ENCODE measurements at places on chromosomes 11 and 22.
A peak's percentile ranks its signal among the peaks of the same experiment; 100 is the strongest.

DNA sequence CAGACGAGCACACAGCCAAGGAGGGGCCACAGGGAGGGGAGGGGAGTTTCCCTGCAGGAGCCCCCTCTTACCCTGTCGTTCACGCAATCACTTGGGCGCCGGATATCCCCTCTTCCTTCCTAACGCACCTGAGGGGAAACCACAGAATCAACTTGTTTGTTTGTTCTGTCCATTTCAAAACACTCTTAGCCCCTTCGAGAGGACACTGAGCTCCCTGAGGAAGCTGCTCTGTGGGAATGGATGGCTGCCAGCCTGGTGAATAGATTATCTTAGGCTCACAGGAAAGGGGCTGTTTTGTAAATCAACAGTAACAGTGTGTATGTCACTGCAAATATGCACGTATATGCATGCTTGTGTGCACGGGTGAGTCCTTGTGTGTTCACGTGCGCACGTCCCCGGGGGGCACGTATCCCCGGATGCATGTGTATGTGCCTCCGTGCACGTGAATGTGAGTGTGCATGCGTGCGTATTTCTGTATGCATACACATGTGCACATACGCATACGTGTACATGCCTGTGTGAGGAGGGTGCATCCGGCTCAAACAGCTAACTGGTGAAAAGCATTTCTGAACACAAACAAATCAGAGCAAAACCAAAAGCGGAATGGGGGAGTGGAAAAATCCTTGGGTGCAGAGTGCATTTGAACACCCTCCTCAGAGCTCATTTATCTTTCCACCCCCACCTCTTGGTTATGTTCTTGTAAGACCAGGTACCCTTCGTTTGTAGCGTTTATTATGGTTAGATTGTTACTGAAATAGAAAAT is 7.2 kb downstream of the ARSA start:
- no peak for DNase-seq

- no peak for DNase-seq
Observed at GRCh38 chr11:120217526-120217925, 6.7 kb downstream of the OAF start.

DNA sequence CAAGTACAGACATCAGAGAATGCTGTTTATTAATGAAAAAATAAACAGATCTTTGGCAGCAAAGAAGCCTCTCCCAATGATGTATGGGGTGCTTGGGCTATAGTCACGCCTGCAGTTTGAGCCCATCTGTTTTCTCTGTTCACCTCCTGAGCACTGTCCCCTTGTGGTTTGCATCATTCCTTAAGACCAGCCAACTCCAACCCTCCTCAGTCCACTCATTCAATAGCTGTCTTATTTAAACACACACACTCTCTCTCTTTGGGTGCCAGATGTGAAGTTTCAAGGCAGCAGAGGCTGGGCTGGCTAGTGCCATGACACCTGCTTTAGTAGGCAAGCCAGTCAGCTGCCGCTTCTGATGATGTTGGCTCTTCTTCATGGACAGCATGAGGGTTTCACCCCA is 58.1 kb downstream of the POLD3 start:
- DNase-seq, result no peak

- DNase-seq, result no peak
Observed at GRCh38 chr22:36136475-36136874, 24.1 kb downstream of the APOL3 start.

DNA sequence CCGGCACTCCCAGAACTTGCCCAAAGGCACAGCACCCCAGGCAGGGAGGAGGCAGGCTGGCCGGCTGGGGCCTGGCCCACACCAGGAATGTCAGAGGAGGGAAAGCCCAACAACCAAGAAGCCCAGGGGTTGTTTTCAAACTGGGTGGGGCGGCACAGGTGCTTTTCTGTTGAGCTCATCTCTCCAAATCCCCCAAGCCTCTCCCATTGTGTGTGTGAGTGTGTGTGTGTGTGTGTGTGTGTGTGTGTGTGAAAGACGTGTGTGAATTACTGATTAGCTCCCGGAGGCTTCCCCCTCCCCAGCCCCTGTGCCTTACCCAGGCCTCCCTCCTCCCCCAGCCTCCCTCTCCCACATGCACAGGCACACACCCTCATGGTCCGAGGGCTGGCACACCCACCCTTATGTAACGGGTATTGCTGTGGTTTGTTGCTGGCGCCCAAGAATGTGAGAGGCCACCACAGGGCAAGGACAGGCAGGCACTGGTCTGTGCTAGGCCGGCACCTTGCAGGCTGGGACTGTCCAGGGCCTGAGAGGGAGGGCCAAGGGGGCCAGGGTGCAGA is 15.9 kb downstream of the TRIM29 start:
- DNase-seq, result no peak

GRCh38 chr11:65903068-65903481 is 2.9 kb upstream of the FOSL1 start:
- peak; percentile 97 for DNase-seq

DNA sequence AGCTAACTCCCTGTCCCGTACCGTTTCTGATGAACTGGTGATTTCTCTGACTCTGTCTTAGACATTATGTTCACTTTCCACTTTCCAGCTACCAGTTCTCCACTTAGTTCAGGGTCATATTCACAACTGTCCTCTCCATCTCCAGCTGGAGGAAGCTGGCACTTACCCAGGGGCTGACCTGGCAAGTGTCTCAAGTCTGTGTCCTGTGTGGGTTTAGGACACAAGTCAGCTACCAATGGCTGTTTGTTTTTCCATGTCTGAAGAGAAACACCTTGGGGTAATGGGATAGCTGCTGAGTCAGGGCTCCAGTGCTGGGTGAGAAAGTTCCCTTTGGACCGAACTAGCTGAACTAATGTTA is 134.4 kb downstream of the CSNK2A3 start:
- no peak for DNase-seq

DNA sequence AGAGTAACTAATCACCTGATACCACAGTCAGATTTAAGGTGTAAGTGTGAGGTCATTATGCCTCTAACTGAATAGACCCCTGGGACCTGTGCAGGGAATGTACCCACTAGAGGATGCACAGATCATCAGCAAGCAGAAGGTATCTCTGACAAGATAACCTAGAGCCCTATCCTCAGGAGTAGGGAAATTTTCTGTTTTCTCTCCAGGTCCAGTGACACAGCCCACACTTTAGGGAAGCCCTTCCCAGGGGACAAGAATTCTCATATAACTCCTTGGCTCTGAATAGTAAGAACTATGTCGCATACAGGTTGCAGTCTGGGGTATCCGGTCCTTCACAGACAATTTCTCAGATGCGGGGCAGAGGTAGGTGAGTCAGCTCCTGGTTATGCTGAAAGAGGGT is at the start of gene OR52E5:
OR52E5 (plus strand) TSS at position 301 of the 400 bp plus-strand sequence. CDS start 7,569 bp downstream, outside the sequence.
- DNase-seq, result no peak

- no peak for DNase-seq
Observed at GRCh38 chr11:93653080-93653479, 8.4 kb upstream of the CEP295 start.

DNA sequence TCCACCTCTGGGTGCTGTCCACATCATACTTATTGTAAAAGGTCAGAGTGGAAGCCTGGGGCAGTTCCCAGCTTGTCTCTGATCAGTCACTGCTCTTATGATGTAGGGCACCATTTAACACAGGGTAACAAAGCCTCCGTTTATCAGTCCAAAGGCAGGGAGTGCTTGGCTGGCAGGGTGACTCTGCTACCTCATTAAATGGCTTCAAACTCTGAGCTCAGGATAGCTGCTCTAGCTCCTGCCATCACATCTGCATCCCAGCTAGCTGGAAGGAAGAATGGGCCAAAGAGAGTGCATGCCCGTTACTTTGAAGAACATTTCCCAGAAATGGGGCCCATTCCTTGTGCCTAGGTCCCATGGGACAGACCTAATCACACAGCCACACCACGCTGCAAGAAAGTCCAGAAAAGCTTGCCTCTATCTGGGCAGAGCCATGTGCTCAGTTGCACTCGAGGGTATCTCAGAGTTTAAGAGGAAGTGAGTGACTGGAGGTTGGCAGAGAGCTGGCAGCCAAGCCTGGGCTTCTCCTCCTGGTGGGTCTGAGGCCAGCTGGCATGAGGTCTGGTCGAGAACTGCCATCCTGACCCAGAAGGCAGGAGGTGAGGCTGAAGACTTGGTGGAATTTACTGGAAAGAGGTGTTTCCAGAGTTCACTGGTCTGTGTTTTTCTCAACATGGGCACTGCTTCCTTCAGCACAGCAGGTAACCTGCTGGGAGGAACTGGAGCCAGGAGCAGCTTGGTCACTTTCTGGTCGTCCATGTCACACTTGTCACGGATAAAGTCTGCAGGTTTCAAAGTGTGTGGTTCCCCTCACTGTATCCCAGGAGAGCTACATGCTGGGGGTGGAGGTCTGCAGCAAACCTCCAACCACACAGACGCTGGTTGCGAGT is 935.7 kb downstream of the BRD1 start:
- no peak for DNase-seq

DNA sequence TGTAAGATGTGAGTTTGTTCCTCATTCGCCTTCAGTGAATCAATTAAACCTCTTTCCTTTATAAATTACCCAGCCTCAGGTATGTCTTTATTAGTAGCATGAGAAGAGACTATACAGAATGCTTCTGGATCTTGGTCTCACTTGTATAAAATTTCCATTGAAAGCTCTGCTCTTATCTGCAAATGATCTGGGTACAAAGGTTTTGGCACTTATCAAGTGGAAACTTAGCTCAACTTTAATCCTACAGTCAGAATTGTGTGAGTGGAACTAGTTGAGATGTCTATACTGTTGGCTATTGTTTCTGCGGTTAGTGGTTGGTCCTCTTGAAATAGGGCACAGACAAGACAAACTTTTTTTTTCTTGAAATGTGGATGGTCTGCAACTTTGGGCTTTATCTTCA is 71.2 kb upstream of the CHORDC1 start:
- DNase-seq, result no peak

- peak; percentile 16 for DNase-seq
Observed at GRCh38 chr22:45268167-45268957, 16.4 kb upstream of the UPK3A start.

DNA sequence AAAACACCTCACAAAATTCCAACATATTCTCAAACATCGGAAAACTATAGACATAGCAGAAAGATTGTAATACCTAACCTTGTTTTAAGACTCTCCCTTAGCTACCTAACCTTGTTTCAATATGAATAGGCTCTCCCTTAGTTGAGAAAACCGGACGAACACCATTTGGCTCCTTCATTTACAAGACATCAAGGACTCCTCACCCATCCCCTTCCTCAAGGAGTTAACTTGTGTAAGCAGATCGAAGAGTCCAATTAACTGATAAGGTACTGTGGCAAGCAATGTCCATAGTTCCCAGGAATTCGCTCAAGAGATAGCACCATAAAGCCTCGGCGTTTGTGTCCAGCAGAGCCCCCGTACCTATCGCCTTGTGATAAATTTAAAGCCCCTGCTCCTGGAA is 4.6 kb upstream of the ACRV1 start:
- no peak for DNase-seq

- no peak for DNase-seq
Observed at GRCh38 chr11:60206616-60207015, 23.7 kb upstream of the MS4A6A start.

DNA sequence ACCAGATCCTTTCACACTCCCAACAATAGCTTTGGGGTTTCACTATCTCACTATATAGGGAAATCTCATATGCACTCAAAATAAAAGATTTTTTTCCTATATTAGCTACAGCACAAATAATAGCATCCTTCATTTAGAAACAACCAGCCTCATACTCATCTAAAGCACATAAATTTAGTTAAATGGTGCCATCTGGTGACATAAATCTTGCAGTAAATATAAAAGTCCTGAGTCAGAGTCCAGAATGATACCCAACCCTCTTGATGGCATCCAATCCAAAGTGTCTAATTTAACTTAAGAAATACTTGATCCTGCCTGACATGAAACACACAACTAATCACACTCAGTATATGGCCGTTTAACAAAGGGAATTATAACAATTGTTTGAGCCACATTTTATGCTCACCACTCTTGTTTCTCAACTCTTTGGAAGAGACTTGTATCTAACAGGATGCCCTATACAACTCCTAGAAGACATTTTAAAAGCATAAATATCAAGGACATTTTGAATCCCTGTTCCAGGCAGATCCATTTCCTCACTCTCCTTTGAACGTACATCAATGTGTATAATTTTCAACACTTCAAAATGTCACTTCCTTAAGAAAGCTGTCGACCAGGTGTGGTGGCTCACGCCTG is 36.2 kb downstream of the DLG2 start:
- no peak for DNase-seq

DNA sequence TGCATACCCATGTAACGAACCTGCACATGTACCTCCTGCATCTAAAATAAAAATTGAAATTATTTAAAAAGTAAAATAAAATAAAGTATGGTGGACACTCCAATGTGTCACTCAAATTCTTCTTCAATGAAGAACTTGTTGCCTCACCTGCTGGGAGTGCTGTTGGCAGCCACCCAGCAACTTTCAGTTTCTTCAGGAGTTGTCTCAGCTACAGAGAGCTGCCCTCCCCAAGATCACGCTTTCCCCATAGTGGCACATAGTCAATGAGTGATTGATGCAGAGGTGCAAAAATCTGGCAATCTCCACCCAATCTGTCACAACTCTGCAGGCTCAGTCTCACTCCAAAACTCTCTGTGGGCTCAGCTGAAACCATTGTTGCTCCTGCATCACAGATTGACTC is 92.3 kb upstream of the C11orf87 start:
- no peak for DNase-seq

DNA sequence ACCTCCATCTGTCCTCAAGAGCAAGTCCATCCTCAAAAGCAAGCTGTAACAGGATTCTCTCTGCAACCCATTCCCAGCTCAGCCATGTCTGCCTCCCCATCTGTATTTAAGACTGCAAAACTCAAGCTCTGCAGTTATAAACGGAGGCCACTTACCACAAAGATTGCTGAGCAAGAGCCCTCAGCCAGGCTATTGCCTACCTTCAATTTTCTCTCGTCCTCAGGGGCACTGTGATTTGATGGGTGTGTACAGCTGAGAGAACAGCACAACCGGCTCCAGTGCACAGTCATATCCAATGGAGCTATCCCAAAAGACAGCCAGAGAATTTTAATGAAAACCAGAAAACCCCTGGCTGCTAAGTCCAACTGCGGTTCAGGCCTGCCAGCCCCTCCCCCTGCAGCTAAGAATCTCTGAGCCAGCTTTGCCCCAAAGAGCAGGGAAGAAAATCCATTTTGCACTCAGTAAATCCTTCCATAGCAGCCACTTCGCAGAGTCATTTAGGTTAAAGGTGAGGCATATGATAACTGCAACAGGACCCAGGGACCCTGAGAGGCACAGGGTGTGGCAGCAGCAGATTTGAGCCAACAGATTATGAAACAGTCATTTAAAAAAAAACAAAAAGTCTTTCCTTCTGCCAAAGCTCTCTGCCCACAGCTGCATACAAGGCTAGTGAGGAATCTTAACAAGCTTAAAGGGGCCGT is 37.6 kb downstream of the RAB30 start:
- no peak for DNase-seq

DNA sequence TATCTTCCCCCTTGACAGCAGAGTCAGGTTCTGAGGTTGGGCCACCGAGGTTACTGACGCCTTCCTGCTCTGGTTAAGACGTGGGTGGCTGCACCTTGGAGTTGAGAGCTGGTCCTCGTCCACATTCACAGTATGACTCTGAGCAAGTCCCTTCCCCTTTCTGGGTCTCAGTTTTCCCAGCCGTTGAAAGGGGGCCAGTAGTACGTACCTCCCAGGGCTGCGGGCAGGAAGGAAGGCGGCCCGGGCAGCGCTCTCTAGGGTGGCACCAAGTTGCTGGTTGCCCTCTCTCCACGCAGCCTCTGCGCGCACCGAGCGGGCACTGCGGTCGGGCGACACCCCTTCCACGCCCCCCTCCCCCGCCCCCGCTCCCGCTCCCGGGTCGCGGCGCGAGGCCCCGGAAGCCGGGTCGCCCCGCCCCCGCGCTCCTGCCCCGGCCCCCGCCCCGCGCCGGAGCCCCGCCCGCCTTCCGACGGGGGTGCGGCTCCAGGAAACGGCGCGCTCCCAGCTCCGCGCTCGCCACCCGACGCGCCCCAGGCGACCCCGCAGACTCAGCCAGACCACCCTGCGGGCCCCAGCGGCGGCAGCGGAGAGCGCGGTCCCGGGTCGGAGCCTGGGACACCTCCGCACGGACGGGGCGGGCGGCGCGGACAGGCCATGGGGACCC is at the start of gene EHBP1L1:
EHBP1L1 (plus strand) TSS at position 486 of the 664 bp plus-strand sequence. CDS start 250 bp downstream, outside the sequence.
- DNase-seq, result no peak

All from SW 1271 (cell line).